ENCODE measurements at places on chromosomes 12 and 14.

- DNase-seq, result no peak
Observed at GRCh38 chr14:21229821-21230220, 39.4 kb downstream of the HNRNPC start.

DNA sequence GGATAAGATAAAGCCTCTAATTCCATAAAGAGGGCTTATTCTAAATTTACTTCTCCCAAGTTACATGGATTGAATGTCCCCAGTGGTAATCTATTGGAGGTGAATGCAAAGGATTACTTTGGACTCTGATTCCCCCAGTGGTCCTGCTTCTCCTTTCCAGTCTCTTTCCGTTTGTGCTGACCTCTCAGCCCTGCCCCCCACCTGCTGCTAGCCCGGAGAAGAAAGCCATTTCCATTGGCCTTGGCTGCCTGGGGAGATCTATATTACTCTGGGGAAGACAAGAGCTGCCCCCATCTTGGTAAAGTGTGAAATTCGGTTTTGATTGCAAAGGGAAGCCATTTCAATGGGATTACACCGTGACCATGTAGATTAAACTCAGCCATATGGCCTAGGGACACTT, 13.3 kb downstream of the ASCL1 start:
- no peak for DNase-seq

- peak; percentile 32 for DNase-seq
Observed at GRCh38 chr14:67971627-67972625, 152.3 kb downstream of the RAD51B start.

- peak; percentile 61 for DNase-seq
Observed at GRCh38 chr12:16189849-16190248, 87.6 kb downstream of the SLC15A5 start.

- peak; percentile 25 for DNase-seq
Observed at GRCh38 chr12:121668750-121669520, 519 bp downstream of the MORN3 start.

GRCh38 chr12:132356691-132357622, 27.6 kb upstream of the GALNT9 start:
- DNase-seq, result peak; percentile 62

GRCh38 chr12:5969156-5969973, 24.3 kb upstream of the ANO2 start:
- DNase-seq, result no peak

DNA sequence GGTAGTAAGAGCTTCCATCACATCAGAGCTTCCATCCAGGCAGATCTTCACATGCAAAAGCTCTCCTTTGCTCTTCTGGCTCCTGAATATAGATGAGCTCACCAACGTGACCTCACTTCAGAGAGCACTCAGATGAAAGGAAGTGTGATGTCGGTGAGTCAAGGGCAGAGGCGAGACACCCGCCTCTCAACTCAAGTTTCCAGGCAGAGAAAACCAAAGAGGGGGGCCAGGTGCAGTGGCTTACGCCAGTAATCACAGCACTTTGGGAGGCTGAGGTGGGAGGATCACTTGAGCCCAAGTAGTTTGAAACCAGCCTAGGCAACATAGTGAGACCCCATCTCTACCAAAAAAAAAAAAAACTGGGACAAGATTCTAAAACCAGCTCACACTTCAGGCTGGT, 126.9 kb downstream of the DUSP6 start:
- DNase-seq, result peak; percentile 69

DNA sequence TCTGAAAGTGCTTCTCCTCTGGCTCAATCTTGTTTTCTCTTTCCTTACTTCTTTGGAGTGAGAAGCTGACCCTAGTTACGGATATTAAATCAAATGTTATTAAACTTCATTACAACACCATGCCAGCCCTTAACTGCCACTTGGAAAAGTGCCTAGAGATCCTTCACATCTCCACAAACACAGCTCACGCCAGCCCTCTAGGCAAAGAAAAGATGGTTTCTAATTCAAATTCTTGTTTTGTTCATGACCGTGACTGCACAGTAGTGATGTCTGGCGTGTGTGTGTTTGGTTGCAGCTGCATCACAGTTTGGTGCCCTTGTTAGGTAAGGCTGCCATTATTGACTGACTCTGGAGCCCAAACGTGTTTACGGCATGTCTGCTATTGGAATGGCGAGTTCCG, 113.0 kb downstream of the BEGAIN start:
- no peak for DNase-seq

- no peak for DNase-seq
Observed at GRCh38 chr12:97385121-97385520, 77.5 kb upstream of the RMST start.

- no peak for DNase-seq
Observed at GRCh38 chr14:99425272-99425681, 55.4 kb downstream of the SETD3 start.

DNA sequence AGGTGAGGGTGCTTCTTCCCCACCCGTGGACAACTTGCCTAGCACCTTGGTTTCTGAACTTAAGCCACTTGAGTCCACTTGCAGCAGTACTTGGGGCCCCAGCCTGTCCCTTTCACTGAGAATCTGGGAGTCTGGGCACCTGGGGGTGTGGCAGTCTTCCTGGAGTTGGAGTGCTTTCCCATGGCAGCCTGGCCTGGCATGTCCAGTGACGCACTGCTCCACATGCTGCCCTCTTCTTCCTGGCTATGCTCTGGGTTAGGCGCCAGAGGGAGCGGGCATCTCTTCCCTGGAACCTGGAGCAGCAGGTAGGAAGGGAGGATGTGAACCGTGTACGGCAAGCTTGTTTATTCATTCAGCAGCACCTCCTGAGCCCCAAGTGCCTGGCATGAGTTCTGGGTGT, 76.4 kb downstream of the PAPOLA start:
- DNase-seq, result no peak

- no peak for DNase-seq
Observed at GRCh38 chr12:54991161-54991990, 6.8 kb upstream of the TESPA1 start.

- DNase-seq, result no peak
Observed at GRCh38 chr12:113409462-113410124, 5.9 kb upstream of the SDS start.

- no peak for DNase-seq
Observed at GRCh38 chr12:46950094-46950493, 124.3 kb upstream of the SLC38A4 start.

DNA sequence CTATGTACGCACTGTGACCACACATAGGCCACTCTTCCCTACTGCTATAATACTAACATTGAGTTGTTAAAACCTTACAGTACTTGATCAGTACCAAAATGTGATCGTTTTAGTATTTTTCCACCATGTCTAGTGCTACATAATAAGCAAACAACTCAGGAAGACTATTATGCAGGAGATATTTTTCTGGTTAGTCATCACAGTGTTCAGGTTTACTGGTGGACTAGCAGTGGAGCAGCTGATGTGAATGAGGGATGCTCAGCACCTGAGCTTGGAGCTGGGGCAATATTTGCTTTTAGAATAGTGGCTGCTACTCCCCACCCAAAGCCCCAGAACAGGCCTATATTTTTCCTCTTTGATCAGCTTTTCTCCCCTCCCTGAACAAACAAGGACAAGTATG, 513.1 kb downstream of the KCNH5 start:
- DNase-seq, result peak; percentile 26

DNA sequence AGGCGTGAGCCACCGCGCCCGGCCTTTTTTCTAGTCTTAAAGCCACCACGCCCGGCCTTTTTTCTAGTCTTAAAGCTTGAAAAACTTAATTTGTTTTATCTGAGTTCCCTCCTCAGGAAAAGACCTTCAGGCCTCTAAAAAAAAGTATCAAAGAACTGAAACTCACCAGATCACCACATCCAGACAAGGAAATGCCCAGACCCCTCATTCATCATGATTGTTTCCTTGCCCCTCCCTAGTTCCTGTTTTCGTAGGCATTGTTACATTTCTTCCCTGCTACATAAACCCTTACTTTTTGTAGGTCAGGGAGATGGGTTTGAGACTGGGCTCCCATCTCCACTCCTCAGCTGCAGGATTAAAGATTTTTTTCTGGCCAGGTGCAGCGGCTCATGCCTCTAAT, 21.1 kb upstream of the VWF start:
- no peak for DNase-seq

GRCh38 chr14:78088916-78089315, 81.3 kb upstream of the NRXN3 start:
- no peak for DNase-seq

DNA sequence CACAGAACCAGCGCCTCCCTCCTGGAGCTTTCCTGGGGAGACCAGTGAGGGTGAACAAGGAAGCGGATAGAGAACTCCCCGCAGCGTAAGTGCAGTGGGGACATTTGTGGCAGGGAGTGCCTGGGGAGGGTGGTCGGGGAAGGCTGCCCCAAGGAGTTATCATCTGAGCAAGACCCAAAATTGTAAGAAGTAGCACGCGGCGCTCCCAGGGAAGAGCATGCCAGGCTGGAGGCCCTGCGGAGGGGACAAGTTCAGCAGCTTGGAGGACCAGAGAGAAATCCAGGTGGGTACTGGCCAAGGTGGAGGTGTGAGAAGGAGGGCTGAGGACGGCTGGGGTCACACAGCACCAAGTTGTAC, 46.2 kb upstream of the RIMBP2 start:
- DNase-seq, result no peak

- no peak for DNase-seq
Observed at GRCh38 chr12:71760471-71760870, 5.8 kb downstream of the RAB21 start.

DNA sequence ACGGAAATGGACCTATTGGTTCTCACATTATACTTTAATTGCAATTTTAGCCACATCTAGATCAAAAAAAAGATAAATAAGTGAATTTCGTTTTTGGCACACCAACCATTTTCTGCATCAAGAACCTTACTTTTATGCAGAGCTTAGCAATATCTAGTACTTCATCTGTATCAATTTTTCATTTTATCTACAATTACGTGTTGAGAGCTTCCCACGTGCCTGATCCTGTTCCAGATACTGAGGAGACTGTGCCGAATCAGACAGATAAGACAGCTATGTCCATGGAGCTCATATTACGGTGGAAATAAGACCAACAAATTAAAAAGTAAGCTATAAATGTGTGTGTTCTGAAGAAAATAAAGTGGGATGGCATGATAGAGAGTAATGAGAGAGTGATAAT, 101.6 kb downstream of the MGAT4C start:
- no peak for DNase-seq

GRCh38 chr12:26891704-26892103, 46.1 kb downstream of the INTS13 start:
- no peak for DNase-seq

GRCh38 chr12:120376416-120376815, 7.5 kb upstream of the MSI1 start:
- DNase-seq, result peak; percentile 19

GRCh38 chr14:42488965-42489364, 882.3 kb downstream of the LRFN5 start:
- no peak for DNase-seq

Data from amniotic epithelial cell (primary cell).